ENCODE measurements at places on chromosomes 1 and 21. TPM values are rescaled to one million over a fixed set of nuclear protein-coding genes. Genes with fewer than 3 reads are reported as not detected.

RIPK4 gene
- total RNA-seq: 9.9 TPM

- no peak overlapping the region for H3K4me3 ChIP-seq
- H3K27me3 ChIP-seq: no peaks in the 10 kb centered on the region
- no peaks in the 10 kb centered on the region for H3K4me1 ChIP-seq
- H3K27ac ChIP-seq: no peak overlapping the region
- H3K36me3 ChIP-seq: no peaks in the 10 kb centered on the region
Measured at GRCh38 chr1:4468804-4469514, 185.4 kb upstream of the AJAP1 start.

BRINP3 gene
- not detected for total RNA-seq

ATAD3C gene
- total RNA-seq: 0.19 TPM

DNA sequence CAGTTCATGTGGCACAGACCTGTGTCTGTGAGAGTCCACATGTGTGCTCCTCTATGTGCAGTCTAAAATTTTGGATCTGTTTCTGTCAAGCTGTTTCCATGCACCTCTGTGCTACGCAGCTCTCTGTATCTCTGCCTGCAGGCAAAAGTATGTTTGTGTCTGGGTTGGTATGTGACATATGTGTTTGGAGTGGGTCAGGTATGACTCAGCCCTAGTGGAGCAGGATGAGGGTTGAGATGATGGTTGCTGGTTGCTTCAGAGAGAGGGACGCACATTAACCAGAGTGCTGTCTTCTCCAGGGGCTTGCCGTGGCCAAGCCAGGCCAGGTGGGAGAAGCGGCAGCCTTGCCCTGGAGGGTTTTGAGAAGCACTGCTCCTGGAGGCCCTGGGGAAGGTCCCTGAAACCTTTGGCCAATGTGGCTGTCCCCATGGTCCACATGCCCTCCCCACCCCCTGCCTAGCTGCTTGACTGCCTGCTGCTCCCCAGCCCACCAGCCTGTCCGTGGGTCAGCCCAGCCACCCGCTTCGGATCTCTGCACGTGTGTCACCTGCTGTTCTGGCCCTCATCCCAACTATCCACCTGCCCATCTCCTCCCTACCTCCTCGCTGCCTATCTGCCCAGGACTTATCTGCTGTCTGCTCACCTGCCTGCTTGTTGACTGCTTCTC is 4.1 kb upstream of the EVA1B start:
- no peaks in the 10 kb centered on the region for H3K36me3 ChIP-seq
- DNase-seq: no peak
- H3K27me3 ChIP-seq: no peaks in the 10 kb centered on the region
- H3K4me1 ChIP-seq: peaks cover 10% of the 10 kb centered on the region
- no peak overlapping the region for H3K4me3 ChIP-seq

Measured in liver (tissue), 10 donors.